NCI-H1048 (cell line): ENCODE measurements at places on chromosomes 7 and 10.

- DNase-seq = no peak
These were observed 934.9 kb upstream of the AUTS2 start for GRCh38 chr7:68663392-68663791.

- no peak for DNase-seq
These were observed 182.2 kb downstream of the PLXDC2 start for GRCh38 chr10:19998482-19998881.

DNA sequence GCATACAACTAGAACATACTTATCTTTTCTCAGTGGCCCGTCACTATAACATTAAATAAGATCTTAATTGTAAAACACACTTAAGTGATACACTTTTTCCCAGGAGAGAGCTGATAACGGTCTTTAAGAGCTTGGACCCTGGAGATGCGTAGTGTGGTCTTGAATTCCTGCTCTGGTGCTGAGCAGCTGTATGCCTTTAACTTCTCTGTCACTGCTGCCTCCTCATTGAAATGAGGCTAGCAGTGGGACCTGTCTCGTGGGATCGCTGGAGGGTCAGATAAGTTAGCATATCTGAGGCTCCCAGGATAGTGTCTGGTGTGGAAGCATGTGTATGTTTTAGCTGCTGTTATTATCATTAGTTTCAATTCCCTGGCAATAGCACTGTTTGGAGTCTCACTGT lies 194.9 kb downstream of the SDK1 start:
- DNase-seq = no peak

GRCh38 chr10:7070950-7071349 lies 339.9 kb downstream of the SFMBT2 start:
- DNase-seq = no peak

DNA sequence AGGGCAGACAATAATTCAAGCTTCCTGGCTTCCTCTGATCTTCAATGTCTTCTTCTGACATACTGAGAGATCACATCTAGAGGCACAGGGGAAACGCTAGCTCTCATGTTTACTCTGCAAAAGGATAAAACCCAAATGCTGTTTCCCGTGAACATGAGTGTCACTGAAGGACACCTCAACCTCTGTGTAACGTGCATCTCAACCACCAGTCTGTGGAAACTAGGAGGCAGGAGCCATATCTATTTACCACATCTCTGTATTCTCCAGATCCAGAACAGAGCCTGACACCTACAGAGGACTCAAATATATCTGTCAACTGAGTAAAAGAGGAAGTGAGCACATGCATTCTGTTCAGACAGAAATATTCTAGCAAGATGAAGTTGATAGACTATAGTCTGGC lies 140.3 kb upstream of the TARP start:
- no peak for DNase-seq
